Fibroblast of skin of left biceps (primary cell): ENCODE measurements at places on chromosomes 13 and 19.

- DNase-seq: peak; percentile 52
These were observed 22.3 kb downstream of the IER2 start for GRCh38 chr19:13172346-13173138.

DNA sequence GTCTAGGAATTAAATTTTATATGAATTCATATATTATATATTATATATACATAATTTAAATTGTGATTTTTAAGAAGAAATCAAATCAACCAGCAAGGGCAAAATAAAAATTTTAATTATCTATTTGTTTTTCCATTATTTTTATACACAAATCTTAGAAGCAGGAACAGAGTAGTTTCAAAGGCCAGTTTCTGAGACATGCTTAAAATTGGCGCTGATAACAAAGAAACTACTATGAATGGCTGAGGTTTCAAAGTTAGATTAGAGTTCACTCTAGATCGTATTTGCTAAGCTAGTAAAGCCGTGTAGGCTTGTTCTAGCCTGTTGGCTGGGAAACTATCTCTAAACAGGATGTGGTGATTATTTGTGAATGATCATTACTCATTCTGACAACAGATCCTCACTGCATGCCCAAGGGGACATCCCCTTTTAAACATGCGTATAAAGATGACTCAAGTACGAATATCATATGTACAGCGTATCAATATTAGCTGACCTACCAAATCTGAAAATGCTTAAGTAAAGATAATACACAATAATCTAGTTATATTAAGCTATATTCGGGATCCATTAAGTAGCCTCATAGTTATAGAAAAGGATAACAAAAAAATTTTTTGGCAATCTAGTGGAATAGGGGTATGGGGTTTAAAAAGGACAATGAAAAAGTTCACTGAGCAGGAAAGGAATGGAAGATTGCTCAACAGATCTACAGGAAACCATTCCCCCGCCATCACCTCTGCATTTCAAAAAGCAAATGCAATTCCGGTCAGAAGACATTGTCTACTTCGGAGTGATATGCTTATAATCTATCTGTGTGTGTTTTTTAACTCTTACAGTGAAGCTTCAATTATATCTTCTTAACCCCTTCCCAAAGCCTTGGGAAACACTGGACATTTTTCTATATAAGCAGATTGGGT lies 150.1 kb downstream of the SHISA2 start:
- no peak for DNase-seq

GRCh38 chr13:33191425-33192210 lies 93.9 kb downstream of the STARD13 start:
- DNase-seq: no peak

- no peak for DNase-seq
These were observed 110.4 kb upstream of the MBNL2 start for GRCh38 chr13:97111756-97112155.

DNA sequence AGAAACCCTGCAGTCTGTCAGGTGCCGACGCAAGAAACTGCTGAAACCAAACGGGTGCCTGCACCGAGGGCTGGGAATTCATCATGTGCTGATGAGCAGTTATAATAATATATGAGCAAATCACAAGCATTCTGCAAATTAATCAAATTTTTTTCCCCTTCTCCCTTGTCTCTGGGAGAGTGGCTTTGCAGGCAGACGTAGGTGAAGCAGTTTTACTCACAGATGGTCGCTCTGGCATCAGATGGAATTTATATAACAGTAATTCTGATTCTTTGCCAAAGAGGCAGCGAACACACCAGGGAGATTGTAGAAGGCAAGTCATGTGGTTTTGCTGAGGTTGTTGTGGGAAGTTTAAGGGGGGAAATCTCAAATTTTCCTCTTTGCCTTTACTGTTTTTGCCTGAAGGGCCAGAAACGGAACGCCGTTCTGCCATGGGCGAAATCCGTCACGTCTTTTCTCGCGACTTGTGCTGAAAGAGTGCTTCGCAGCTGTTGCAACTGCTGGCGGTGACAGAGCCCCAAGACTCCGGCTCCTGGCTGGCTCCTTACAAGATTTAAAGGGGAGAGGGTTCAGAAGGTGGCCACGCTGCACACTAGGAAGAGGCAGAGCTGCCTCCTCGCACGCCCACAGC lies 320.1 kb downstream of the ZNF536 start:
- DNase-seq: peak; percentile 46

DNA sequence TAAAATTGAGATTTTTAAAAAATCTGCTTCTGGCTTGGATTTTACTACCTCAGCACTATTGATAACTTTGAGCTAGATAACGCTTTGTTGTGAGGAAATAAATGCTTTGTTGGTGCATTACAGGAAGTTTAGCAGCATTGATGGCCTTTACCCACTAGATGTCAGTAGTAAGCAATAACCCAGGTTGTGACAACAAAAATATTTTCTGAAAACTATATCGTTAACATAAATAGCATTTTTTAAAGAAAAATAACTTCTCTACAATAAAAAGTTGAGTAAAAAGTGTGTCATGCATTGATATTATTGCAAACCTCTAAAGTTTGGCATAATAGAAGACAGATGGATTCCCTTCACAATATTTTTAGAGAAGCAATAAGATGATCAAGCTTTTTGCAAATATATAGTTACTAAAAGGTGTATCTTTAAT lies 1246.5 kb downstream of the UQCRFS1 start:
- no peak for DNase-seq

DNA sequence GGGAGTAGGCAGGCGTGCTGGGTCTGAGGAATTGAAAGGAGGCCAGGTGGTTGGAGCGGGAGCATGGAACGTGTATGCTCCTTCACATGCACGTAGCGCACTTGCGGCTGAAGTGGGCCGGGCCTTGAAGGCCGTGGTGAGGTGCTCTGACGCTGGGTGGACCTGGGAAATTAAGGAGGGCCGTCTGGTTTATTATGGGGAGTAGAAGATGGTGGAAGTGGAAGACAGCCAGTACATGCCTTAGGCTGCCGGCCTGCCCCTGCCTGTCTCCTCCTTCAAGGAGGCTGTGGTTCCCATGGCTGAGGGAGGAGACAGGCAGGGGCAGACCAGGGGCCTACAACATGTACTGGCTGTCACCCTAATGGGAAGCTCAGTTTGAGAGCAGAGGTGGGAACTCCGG lies 23.9 kb downstream of the GATAD2A start:
- DNase-seq: no peak

DNA sequence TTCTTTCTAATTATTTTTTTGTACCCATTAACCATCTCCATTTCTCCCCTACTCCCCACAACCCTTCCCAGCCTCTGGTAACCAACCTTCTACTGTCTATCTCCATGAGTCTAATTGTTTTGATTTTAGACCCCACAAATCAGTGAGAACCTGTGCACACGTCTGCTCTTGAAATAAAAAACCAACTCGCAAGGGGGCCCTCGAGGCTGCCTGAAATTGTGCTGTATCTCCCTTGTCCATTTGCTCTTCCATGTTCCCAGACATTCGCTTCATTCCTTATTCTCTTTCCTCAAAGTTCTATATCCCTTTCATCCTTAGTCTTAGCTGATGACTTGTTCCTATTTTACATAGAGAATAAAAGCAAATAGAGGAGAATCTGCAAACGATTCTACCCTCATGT lies 95.0 kb downstream of the GPC5 start:
- no peak for DNase-seq

DNA sequence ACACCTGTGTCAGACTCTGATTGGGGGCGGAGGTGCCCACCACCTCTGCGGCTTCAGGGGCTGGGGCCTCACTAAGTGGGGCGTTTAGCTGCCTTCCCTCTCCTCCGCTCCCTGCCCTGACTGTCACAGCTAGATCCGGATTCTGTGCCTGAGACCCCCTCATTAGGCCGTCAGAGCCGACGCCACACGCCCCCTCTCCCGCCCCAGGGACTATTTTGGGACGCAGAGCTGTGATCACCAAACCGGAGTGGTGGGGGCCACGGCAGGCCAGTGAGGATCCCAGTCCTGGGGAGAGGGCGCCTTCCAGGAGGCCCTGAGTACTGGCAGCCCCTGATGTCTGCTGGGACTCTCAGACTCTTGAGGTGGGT lies 762 bp downstream of the KANK3 start:
- no peak for DNase-seq

- peak; percentile 25 for DNase-seq
These were observed 8.6 kb downstream of the ISOC2 start for GRCh38 chr19:55452749-55453346.

- DNase-seq: no peak
These were observed 13.6 kb downstream of the POLR1D start for GRCh38 chr13:27635266-27635665.

GRCh38 chr13:87779426-87779825 lies 108.3 kb downstream of the SLITRK5 start:
- peak; percentile 1 for DNase-seq

GRCh38 chr13:23680845-23681669 lies 110.8 kb downstream of the TNFRSF19 start:
- DNase-seq: peak; percentile 32

DNA sequence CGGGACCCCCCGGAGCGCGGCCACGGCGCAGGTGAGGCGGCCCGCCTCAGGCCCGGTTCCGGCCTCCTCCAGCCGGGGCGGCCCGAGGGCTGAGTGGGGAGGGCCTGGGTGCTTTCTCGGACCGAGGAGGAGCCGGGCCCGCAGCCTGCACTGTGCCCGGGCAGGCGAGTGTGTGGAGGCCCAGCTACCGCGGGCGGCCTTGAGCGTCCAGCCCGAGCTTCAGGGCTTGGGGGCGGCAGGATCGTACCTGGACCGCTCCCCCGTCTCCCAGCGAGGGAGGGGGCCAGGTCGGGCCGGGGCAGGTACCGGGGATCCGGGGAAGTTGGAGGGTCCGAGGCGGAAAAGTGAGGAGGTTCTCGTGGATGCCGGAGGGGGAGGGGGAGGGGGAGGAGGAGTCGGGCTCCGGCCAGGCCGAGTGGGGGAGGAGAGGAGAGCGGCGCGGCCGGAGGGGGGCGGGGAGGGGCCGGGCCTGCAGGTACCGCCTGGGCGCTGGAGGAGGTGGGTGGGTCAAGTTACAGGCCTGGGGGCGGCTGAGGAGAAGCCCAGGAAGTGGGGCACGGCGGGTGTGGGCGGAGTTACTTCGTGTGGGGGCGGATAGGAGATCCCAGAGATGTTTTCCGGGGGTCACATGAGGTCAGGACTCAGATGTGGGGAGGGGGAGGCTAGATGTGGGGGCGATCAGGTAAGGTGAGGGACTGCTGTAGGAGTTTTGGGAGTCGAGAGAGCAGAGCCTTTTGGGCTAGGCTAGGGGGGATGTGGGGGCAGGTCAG lies 545 bp downstream of the NACC1 start:
- DNase-seq: no peak

- DNase-seq: no peak
These were observed 1.3 kb downstream of the LAMP1 start for GRCh38 chr13:113298043-113298945.

- DNase-seq: no peak
These were observed 9.6 kb upstream of the GPR183 start for GRCh38 chr13:99316657-99317256.

GRCh38 chr19:2567580-2567979 lies 91.7 kb downstream of the GADD45B start:
- DNase-seq: no peak

- no peak for DNase-seq
These were observed 178.2 kb upstream of the TSHZ3 start for GRCh38 chr19:31527443-31527842.

GRCh38 chr13:57044910-57045309 lies 95.8 kb upstream of the PRR20A start:
- no peak for DNase-seq

DNA sequence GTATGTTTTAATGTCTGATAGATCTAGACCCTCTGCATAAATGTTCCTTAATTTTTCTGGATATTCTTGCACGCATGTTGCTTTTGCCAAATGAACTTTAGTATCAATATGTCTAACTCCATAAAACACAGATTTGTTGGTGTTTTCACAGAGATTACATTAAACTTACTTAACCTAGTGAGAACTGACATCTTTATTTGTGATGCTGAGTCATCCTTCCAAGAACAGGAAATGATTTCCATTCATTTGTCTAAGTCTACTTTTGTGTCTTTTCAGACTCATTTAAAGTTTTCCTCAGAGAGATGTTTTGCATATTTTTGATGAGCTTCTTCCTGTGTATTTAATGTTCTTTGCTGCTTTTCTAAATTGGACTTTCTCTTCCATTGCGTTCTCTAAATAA lies 184.0 kb downstream of the SLC7A1 start:
- DNase-seq: no peak

DNA sequence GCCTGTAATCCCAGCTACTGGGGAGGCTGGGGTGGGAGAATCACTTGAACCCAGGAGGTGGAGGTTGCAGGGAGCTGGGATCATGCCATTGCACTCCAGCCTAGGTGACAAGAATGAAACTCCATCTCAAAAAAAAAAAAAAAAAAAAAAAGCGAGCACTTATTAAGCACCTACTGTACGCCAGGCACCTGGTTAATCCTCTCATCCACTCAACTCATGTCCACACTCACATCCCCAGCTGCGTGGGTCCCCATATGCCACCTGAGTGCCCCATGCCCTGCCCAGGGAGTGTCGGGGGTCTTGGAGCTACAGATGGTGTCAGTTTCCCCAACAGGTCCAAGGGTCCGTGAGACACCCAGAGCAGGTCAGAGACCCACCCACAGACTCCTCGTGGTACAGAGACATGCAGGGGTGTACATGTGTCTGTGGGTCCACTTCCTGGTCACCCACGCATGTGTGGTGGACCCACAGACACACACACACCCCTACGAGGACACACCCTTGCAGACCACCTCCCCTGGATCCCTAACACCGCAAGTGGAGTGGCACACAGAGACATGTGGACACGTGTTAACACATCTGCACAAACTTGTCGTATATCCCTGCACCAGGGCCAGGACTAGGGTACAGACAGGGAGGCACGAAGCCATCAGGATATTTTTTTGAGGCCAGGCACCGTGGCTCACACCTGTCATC lies 3.5 kb downstream of the INSL3 start:
- no peak for DNase-seq

DNA sequence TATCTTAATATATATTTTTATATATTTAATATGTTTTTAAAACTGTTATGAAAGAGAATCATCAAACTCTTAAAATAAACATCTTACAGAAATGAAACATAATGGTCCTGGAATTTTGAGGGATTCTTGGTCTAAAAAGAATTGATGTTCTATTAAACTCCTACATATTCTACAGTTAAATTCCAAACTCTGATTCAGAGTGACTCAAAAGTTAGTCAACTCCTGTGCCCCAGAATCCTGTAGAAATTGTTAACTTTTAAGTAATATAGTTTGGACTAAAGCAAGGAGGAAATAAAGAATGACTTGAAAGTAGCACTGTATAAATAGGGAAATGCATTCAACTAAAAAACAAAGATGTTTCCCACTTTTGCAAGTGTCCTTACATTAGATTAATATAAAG lies 47.7 kb downstream of the FNDC3A start:
- peak; percentile 36 for DNase-seq

- DNase-seq: no peak
These were observed 143.2 kb upstream of the EDNRB start for GRCh38 chr13:78061806-78062205.
